ENCODE measurements at places on chromosomes 3 and 15.

- DNase-seq = no peak
Observed at GRCh38 chr15:97129674-97130073, 799.2 kb downstream of the NR2F2 start.

DNA sequence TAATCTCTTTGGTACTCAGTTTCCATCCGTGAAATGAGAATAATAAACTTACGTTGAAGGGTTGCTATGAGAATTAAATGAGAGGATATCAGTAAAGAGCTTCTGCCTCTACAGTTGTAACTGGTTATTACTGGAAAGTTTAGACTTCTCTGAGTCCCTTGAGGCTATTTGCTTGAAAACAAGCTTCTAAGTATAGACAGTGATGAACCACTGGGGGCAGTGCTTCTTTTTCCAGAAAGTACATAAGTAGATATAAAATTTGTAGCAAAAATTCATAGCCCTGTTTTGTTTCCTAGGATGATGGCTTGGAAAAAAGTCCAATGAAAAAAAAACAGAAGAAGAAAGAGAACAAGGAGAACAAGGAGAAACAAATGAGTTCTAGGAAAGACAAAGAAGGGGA lies 87.1 kb downstream of the RGMA start:
- DNase-seq = no peak

GRCh38 chr3:110815008-110815583 lies 256.5 kb upstream of the NECTIN3 start:
- DNase-seq = no peak

DNA sequence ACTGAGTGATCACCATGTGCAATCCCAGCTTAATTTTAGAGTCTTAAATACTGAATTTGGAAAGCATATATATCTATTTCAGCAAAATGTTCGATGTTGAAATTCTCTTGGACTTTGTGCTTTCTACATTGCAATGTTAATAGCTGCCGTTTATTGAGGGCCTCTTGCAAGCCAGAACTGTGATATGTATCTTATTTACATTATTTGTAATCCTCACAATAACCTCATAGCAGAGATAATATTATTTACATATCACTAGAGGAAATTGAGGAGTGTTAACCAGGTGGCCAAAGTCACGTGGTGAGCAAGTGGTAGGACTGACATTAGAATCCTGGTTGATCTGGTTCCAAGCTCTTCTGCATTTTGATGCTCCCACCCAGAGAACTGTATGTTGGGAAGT lies 254.1 kb downstream of the SLC9A9 start:
- DNase-seq = no peak

DNA sequence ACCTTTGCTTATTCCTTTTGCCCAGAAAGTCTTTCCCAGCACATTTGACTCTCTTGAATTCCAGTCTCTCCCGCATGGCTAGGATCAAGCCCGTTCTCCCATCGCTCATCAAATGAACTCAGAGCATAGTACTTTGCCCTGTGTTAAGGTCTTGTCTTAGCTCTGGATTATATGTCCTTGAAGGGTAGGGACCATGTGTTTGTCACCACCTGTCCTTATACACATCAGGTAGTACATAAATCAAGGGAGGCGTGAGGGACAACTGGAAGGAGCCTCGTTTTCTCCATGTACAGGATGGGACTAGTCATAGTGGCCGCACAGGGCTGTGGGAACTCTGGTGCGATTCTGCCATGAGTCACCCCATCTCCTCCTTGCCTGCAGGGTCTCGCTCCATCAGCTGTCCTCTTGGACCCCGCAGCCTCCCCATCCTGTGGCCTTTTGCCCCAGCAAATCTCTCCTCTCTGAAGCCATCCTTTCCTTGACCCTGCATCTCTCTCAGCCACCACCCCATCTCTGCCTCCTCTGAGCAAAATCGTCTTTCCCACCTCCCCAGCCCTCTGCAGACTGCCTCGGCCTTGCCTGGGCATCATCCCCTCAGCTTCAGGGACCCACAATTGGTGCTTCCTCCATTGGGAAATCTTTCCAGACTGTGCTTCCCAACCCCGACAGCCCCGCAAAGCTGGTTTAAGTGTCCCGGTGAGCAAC lies 33.4 kb upstream of the RAB6B start:
- DNase-seq = no peak

All from NCI-H510A (cell line).